GM06990 (cell line): ENCODE measurements at places on chromosomes 1 and 21.
A peak's percentile ranks its signal among the peaks of the same experiment; 100 is the strongest.

DNA sequence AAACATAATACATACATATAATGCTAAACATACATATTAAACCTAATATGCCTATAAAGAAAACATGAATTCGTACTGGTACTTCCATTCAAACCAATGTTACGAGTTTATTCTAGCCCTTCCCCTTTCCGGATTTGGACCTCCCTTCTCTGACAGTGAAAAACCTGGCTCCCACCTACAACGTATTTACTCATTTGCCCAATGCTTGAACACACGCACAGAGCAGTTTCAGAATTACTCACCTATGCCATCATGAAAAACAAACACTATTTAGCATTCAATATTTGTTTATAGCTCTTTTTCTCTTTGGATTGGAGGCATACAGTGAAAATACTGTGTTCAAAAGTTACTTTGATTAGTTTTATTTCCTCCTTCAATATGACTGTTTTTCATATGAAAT, 204.4 kb downstream of the LMX1A start:
- no peak for DNase-seq

DNA sequence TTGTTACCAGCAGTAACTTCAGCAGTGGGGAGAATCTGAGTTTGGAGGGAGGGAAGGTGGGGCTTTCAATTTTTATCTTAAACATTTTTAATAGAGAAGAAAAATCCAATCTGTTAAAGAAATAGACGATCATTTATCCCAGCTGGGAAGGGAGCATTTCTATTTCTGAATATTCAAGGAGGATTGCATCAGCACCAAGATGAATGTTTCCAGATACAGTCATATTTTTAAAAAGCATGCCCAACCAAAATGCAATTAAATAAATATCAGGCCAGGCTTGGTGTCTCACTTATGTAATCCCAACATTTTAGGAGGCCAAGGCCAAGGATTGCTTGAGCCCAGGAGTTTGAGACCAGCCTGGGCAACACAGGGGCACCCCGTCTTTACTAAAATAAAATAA, 1.7 kb upstream of the ATP1A4 start:
- no peak for DNase-seq

- DNase-seq = no peak
Measured at GRCh38 chr1:231642618-231643017, 16.0 kb downstream of the DISC1 start.

- DNase-seq = no peak
Measured at GRCh38 chr21:35225573-35225972, 176.5 kb upstream of the RUNX1 start.

DNA sequence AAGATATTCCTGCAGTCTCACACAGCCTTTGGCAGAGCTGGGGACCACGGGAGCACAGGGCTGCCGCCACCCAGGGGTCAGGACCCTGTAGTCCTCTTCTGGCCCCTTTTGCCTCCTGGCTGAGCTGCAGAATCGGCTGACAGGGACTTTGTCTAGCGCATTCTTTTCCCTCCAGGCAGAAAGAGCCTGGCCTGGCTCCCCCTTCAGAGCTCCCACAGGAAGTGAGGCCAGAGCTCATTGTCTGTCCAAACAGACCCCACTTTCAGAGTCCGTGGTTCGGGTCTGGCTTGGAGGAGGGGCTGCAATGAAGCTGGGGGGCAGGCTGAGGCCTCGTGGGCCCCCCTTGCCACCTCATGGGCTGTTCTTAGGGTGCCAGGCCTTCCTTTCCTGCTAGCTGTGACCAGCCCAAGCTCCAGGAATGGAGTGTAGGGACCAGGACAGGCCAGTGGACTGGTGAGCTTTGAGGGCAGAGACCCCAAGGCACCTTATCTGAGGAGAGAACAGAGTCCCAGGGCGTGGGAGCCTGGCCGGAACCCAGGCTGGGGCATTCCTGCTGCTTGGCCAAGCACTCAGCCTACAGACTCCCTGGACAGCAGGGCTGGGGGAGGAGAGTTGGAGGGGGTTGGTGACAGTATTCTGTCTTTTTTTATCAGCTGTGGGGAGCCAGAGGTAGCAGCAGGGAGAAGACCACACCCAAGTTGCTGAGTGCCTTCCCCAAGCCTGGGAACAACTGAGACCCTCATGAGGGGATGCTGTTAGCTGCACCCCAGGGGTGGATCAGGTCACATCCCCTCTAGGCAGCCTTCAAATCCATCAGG, 4.7 kb downstream of the CELSR2 start:
- no peak for DNase-seq

DNA sequence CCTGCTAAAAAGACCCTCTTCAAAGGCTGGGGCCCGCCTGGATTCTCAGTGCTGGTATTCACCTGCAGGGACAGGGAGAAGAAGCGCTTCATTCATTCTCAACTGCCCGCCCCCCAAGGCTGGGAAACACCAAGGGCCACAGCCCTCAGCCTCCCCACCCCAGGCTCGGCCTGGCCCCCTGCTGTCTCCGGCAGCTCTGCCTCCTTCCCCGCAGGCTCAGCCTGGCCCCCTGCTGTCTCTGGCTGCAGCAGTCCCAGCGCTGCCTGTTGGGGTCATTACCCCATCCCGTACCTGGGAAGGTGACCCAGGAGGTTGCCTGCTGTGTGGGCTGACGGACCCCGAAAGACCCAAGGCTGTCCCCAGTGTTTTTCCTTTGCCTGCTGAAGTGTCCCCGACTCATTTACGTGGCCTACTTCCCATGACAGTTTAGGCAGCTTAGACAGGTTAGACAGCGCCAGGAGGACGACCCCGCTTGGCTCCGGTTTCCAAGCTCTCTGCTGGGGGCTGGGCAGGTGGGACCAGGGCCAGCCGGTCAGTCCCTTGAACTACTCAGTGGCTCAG, 22.9 kb upstream of the CLSTN1 start:
- no peak for DNase-seq

GRCh38 chr1:186782791-186783190, 46.0 kb upstream of the PLA2G4A start:
- DNase-seq = no peak

GRCh38 chr21:29175408-29176134, 45.1 kb downstream of the MAP3K7CL start:
- DNase-seq = no peak

DNA sequence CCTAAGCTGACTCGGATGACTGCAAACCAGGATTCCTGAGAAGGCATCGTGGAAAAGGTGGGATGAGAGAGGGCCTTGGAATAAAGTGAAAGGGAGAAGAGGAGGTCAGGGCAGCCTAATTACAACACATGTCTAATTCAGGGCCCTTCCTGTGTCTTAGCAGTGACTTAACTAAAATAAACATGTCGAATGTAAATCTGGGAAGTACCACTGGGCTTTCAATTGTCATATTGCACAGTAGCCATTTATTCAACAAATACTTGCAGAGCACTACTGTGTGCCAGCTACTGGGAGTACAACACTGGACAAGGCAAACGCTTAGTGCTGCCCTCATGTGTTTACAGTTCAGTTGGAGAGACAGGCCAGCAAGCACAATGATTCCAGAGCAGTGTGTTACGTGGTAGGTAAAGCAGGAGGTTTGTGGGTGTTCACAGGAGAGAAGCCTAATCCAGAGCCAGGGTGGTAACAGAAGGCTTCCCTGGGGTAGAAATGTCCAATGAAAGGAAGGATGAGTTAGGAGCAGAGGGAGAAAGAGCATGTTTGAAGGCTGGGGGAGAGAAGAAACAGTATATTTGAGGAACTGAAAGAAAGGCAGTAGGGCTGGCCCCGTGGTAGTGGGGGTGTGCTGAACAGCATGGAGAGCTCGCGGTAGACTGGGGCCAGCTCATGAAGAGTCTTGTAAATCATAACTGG, 38.0 kb upstream of the RASAL2 start:
- DNase-seq = no peak

- no peak for DNase-seq
Measured at GRCh38 chr1:52152572-52152971, 10.7 kb downstream of the ZFYVE9 start.

DNA sequence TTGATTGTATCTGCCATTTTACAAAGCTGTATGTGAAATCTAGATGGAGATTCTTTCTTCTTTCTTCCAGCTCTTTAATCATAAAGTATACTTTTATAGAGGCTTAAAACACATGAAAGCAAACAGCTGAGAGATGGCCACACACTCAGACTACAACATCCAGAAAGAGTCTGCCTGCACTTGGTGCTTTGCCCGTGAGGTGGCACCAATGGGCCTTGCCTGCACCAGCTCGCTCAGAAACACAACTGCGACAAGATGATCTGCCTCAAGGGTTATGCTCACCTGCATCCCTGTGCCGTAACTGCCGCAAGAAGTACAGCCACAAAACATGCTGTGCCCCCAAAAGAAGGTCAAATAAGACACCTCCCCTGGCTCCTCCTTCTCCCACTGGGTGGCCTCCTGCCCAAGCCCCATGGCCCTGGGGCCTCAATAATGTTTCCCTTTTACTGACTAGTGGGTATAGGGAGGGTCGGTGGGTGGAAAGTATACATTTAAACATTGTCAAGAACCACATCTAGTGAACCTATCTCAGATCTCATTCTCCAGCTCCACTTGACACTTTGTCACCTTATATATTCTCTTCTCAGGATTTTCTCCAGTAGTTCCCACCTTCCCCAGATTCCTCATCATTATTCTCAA, 66.7 kb upstream of the ANGPTL3 start:
- no peak for DNase-seq

DNA sequence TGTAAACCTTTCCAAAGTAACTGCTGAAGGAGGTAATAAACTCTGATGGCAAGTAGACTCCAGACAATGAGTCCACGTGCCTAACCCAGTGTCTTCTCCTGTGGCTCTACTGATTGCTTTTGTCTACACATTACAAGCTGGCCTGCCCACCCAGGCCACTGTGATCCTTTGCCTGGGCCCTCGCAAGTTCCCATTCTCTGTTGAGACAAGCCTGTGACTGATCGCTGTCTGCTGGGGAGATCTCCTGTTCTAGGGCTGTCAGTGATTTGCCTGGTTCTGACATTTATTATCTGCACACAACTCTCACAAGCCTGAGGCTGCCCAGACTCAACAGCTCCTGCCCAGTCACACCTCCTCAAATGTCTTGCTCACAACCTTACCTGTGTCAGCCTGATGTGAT, 81.4 kb downstream of the CYYR1 start:
- DNase-seq = no peak

DNA sequence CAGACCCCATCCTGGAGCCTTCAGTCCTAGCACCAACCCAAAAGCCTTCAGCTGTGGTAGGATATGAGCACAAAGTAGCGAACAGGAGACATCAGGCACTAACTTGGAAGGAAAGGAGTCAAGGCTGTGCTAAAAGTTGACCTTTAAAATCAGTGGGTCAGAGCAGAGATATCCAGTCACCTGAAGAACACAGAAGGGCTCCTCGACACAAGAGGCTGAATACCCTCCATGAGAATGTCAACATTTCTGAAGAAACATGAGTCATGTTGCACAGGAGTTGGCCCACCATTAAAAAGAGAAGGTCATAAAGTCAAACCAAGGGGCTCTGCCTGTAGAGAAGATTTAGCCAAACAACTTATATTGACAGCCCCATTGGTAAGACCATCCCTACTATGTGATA, 172.5 kb downstream of the PLPP3 start:
- no peak for DNase-seq

DNA sequence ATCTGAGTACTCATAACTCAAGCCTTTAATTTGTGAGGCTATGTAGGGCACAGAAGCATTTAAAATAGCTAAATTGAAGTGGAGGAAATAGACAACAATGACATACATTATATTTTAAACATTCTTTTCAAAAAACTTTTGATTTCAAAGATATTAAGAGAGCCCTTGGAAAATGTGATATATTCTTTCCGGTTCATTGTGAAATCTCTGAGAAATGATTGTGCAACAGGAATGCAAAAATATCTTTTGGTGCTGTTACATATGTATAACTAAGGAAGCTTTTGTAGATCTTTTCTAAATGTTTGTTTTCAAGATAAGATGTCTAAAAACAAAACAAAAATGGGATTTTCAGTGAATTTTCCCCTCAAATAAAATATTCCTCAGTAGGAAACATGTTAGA, 185.2 kb downstream of the LEPR start:
- DNase-seq = no peak

GRCh38 chr21:43740497-43741156, 21.7 kb downstream of the PDXK start:
- DNase-seq = no peak

DNA sequence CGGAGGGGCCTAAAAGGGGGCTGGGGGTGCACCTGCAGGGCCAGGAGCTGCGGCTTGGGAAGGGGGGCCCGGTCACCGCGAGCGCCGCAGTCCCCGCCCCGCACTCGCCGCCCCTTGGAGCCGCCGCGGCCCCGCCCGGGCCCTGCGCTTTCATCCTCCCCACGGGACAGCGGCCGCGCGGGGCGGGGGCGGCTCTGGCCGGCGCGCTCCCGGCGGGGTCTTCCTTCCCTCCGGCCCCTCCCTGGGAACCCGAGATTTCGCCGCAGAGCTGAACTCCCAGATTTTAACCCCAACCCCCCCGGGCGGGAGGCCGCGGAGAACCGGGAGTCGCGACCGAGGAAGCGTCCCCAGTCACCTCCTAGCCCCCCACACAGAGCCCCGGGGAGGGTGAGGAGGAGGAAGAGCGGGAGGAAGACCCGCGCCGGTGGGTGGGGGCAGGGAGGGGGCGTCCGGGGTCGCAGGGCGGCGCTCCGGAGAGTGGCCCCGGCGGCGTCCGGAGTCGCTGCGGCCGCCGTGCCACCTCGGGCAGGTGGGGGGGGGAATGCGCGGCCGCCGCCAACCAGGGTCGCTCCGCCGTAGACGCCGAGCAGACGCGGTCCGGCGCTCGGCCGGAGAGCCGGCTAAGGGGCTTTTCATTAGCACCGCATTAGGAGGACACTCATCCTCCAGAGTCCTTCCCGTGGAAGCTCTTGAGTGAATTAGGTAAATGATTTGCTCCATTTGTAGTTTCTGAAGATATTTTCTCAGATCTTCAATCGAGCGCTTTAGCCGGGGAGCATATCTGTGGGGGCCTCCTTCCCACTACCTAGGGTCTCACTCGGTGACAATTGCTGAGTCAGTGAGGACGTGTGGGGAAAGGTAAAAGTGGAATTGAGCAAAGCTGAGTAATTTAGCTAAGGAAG, 31.6 kb upstream of the NFIA start:
- DNase-seq = no peak

- no peak for DNase-seq
Measured at GRCh38 chr21:25640943-25641292, 1.9 kb downstream of the JAM2 start.

GRCh38 chr1:53400761-53401674, 58.2 kb upstream of the DMRTB1 start:
- no peak for DNase-seq

GRCh38 chr1:13751458-13751871, 51.5 kb downstream of the PRDM2 start:
- DNase-seq = peak; percentile 30

DNA sequence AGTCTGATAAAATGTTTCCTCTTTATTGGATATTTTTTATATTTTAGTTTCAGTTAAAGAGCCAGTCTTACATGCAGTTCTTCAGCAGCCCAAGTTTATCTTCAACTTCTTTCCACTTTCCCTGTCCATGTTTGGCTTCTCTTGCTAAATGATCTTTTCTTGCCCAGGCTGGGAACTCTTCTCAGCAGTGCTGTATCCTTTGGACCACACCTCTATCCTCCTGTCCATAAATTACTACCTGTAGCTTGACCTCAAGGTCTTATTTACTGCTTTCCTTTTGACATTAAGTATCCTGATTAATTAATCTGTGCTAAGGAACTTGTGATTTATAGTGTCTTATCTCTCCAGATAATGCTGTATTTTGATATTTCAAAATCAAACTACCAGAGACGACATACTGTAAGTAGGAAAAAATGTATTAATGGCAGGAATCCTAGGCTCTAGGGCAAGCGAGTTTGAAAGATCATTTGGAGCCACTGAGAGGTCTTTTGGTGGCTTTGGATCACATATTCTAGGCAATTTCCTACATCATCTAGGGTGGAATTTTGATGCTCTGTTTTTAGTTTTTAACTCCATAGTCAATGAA, 20.5 kb upstream of the PDC start:
- DNase-seq = no peak

- DNase-seq = no peak
Measured at GRCh38 chr1:27380224-27380623, 2.9 kb downstream of the CD164L2 start.
